ENCODE measurements at places on chromosomes 6 and 20.

GRCh38 chr20:58634521-58635278 is 16.4 kb upstream of the STX16 start:
- no peak for DNase-seq

DNA sequence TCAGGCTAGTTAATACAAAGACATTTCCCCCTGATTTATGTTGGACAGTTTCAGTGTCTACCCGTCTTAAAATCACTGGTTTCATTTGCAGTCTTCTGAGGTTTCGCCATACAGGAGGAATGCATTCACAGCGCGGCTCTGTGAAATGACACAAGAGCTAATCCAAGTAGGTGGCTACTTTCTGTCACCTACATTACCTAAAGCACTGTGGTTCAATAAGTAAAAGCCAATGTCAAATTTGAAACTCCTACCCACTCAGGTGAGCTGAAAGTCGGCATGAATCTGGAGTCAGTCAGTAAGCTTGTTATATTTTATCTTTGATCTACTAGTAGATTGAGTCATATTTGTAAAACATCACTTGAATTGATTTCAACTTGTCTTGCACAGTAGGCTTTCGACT is 370.8 kb downstream of the LAMA2 start:
- no peak for DNase-seq

- no peak for DNase-seq
Measured at GRCh38 chr6:150157081-150157480, 14.2 kb downstream of the PPP1R14C start.

DNA sequence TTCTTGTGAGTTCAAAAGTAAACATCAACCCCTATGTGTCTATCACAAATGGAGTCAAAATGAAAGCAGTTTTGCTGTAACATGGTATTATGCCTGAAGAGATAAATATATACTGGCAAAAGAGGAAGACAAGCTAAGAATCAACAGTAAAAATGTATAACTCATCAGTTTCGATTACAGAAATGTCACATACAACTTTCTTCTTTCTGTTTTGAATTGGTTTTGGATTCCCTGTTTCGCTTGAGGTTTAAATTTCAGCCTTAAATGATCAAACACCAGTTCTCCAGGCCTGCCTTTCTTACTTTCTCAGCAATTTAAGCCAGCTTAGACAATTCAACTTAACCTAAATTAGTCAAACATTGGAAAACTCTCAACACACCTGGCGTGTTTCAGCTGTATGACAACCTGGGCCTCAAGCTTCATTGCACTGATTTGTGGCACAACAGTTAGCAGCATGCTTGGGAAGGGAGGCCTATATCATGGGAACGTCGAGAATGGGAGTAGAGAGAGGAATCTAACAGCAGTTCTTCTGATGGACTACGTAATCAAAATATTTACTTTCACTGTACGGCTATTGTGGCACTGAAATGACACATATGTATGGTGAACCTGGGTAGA is 51.9 kb upstream of the MARCKS start:
- DNase-seq: no peak

DNA sequence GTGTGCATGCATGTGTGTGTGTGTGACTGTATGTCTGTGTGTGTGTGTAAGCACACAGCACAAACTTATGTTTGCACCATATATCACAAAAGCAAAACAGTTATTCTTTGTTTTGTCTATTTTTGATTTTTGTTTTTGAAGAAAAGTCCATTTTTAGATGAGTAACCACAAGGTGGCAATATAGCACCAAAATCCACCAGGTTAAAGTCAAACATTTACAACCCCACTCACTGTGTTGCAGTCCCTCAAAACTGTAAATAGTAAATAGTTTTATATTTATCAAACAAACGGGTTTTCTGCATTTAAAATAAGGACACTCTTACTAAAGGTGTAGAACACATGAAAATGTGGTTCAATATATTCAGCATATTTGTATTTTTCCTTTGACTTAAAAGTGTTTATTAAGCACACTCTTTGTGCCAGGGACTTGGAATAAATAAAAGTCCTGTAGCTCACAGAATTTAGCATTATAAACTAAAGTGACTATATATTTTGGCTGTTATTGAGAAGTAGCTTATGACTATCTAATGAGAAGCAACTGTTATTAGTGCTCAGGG is 118.5 kb downstream of the GFRAL start:
- DNase-seq: no peak

DNA sequence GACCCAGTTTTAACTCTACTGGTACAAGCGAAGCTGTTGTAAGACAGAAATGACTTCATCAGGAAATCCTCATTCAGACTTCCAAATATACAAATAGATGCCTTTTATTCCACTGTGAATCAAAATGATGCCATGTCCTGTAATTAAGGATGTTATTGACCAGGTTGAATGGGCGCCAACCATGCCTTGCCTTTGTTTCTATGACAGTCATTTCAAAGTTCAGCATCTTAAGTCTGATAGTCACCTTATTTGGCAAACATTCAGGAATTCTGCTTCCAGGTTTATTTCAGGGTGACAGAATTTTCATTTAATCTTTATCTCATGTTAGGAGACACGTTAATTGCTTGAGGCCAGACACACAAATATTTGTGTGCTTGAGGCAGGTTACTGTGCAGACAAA is 592.8 kb upstream of the JAG1 start:
- DNase-seq: no peak

- no peak for DNase-seq
Measured at GRCh38 chr6:83192456-83192855, 609 bp downstream of the PGM3 start.

- DNase-seq: no peak
Measured at GRCh38 chr6:108492131-108492766, 68.5 kb upstream of the FOXO3 start.

All from activated T-helper 2 cell treated with anti-CD3 and anti-CD28 coated beads, Interferon-gamma antibody, Interleukin-2, Interleukin-4, amounts not matched to agents 10 μg/mL and 5 μg/mL and 100 μg/mL, durations not matched to agents 14 hours and 24 hours and 36 hours (primary cell).